ENCODE measurements at places on chromosomes 4 and X. TPM values are rescaled to one million over a fixed set of nuclear protein-coding genes. Genes with fewer than 3 reads are reported as not detected.
A peak's percentile ranks its signal among the peaks of the same experiment; 100 is the strongest.

GRCh38 chr4:11626066-11626465, 197.4 kb upstream of the HS3ST1 start:
- no peak for DNase-seq

The IL15 gene
- total RNA-seq, result 0.75 TPM

DNA sequence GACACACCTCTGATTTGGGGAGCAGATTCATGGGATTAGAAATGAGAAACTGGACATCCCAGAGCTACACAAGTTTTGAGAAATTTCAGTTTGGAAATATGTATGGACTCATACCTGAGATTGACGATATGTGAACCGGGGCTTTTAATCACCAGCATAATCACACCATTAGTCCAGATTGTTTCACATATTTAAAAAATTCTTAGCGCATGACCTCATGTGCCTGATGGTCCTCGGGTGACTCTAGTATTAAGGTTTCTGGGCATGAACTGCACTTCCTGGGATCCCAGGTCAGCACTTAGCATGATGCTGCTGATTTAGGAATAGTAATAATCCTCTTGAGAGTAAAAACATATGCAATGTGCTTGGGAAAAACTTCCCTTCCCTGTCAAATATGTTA, 91.9 kb upstream of the BCOR start:
- DNase-seq, result no peak

GRCh38 chr4:144176476-144176875, 36.0 kb upstream of the GYPA start:
- DNase-seq, result no peak

GRCh38 chr4:26248647-26249046, 72.2 kb upstream of the RBPJ start:
- DNase-seq, result peak; percentile 21

GRCh38 chr4:145252190-145252589, 71.8 kb upstream of the OTUD4 start:
- no peak for DNase-seq

DNA sequence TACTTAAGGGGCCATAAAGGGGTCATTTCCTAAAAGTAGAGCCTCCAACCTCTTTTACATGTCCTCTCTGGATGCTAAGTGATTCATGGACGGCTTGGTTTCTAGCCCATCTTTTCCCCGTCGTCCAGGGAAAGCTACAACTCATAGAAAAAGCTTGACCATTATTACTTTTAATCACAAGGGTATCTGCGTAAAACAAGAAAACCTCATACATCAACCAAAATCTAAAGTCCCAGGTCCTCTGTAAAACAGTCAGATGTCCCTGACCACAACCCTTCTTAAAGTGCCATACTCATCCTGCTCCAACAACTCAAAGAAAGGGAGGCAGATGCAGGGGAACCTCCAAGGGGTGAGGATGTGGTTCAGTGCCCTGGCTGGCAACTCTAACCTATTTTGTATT, 29.6 kb downstream of the ADGRA3 start:
- no peak for DNase-seq

All from transverse colon (tissue), 4 donors.